HuH-7 (cell line): ENCODE measurements at places on chromosomes 4 and X.

DNA sequence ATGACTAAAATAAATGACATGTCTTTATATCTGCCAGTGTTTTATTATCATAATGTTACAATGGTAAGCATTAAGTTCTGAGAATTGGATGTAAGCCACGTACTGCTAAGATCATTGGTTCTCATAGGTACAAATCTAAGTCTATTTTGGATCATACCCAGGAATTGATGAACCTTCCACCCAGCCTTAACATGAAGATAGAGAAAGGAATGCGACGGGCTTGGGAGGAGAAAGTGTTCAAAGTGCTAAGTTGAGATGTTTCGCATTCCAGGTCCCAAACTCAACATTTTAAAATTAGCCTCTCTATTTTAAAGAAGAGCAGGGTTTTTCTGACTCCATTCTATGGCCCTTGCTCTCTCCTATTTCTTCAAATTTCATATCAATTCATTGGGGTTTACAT, 54.9 kb upstream of the FRAS1 start:
- no peak for DNase-seq

DNA sequence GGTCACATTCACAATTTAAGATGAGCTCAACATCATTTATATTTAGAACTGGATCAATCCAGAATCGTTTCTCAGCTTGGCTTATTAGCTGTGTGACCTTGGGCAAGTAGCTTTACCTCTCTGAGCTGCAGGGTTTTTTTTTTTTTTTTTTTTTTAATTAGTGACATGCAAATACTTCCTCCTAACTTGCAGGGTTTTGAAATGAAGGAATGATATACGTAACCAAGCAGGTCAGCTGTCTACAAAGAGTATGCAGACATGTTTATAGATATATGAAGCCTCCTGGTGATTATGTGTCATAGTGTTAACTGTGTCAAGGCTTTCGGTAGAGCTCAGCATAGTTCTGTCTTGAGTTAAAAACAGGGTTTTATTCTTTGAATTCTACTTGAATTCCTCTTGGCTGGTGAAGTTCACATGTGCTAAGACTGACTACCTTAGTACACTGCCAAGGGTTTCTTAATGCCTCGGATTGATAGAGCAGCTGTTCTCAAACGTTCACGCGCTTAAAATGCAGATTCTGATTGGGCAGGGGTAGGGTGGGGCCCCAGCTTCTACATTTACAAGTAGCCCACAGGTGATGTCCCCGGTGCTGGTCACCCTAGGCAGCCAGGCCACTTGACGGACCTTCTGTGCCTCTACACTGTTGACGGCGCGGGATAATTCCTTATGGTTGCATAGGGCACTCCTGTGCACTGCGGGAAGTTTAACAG, 654 bp upstream of the STS start:
- no peak for DNase-seq

DNA sequence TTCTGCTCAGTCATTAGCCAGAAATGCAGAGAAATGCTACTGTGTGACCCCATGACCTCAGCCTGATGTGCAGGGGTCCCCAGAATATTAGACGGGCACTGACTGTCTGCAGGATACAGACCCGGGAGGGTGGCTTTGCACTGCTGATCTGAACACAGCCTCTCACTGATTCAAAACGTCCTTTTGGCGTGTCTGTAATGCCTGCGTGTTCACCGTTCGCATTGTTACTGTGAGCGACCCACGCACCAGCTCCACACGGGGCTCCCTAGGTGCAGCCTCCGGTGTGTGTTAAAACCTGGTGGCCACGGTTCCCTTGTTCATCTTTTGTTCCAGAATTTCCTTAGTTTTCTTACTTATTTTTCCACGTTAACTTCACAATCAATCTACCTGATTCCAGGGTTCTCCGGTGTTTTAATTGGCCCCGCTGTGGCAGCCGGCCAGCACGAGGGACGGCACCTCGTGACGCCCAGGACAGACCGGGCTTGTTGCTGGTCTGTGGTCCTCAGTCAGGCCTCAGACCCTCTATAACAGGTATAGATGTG, 32.0 kb upstream of the SPON2 start:
- no peak for DNase-seq

DNA sequence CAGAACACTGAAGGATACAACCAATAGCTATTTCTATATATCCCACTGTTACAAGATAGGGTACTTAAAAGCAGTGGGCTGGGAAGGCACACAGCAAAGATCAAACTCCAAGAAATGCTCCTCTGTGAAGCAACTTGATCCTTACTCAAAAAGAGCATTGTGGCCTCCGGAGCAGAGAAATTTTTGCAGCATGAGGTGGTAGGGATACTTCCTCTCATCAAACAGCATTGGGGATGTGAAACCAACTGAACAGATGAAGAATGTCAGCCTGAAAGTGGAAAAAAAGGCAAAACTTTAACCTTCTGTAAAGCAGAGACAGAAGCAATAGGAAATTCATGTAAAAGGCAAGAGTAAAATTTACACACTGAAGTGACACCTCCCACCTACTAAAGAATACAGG, 92.2 kb downstream of the HUWE1 start:
- no peak for DNase-seq

GRCh38 chrX:12223650-12224049, 85.4 kb downstream of the FRMPD4 start:
- DNase-seq: no peak

DNA sequence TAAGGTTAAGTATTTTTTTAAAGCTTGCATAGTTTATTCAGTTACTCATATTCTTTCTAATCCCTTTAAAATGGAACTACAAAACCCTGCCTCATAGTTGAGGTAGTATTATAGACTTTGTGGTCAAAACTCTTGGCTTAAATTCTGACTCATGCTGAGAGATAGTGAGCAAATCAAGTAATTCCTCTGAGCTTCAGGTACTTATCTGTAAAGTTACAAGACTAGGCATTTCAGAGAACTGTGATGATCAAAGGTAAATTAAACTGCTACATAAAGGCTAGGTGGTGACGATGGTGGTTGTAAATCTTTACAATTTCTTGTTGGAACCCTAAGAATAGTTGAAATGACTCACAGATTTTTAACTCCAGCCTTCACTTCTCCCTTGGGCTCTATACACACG, 3.2 kb upstream of the CLOCK start:
- no peak for DNase-seq

- no peak for DNase-seq
Observed at GRCh38 chr4:152009983-152010709, 249.3 kb upstream of the GATB start.

DNA sequence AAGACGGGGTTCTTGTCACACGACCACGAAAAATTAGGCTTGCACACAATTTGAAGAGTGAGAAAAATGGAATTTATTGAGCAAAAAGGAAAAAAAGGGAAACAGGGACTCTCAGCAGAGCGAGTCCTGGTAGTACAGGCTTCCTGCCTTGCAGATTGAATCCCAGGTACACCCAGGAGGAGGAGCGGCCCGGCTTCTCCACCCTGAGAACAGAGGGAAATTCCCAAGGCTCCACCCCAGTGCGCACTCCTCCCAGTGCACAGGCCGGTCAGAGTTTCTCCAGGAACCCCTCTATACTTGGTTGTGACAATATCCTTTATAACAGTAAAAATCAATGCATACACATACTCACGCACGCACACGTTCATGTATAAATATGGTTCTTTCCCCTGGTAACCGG, 22.0 kb downstream of the SLC4A4 start:
- no peak for DNase-seq

DNA sequence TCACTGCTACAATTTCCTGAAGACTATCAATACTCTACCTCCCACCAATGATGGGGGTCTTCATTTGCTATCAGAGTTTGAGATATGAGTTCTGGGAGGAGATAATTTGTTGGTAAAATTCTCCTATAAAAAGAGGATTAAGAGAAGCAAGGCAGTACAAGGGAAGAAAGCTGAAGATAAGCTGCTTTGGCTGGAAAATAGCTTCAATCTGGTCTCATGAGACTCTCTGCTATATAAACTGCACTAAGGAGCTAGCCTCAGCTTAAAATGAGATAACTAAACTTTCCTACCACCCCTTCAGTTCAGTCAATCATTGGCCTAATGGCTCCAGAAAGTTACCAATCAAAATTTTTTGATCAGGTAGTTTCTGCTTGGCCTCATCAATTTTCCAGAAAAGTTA, 2105.0 kb downstream of the ARAP2 start:
- DNase-seq: no peak

DNA sequence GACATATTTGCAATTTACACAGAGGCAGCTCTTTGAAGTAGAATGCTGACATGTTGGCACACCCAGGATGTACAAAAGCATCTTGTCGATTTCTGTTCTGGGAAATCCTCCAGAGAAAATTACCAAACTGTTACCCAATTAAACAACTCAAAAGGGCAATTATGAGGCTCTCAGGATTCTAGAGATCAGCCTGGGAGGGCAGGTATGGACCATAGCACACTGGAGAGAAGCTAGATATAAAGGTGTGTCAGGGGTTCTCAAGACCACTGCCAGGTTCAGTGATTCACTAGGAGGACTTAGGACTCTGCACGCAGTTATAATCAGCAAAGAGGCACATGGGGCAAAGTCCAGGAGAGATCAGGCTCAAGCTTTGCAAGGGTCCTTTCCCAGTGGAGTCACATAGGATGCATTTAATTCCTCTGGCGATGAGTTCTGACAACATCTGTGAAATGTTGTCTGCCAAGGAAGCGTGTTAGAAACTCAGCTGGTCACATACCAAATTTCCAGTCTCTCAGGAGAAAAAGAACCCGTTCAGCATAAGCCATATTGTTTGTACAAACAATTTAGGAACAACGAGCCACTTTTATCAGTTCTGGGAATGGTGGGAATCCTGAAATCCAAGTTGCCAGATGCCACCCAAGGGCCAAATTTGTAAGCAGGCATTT, 100.8 kb downstream of the SYTL5 start:
- DNase-seq: no peak

- DNase-seq: no peak
Observed at GRCh38 chr4:98728433-98728832, 70.0 kb upstream of the TSPAN5 start.

DNA sequence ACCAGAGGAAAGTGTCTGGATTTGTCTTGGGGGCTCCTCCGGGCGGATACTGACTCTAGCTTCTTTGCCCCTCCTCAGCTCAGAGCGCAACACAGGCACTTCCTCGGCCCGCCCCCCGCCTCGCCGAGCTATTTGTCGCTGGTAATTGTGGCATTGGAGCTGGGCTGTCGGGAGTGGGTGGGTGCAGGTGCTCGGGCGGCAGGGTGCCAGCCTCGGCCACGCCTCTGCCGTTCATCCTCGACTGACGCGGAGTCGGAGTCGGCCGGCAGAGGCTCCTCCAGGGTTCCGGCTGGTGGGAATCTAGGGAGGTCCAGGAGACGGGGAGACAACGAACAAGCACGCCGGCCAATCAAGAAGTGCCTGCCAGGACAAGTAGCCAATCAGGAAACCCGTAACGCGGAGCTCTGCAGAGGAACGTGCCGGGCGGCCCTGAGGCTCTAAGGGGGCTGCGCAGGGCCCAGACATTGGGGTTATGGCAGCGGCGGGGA, 3.9 kb upstream of the SYN1 start:
- DNase-seq: no peak
